ENCODE measurements at places on chromosomes 2 and 18.
A peak's percentile ranks its signal among the peaks of the same experiment; 100 is the strongest.

GRCh38 chr2:385785-386184 lies 97.9 kb upstream of the ALKAL2 start:
- no peak for DNase-seq

DNA sequence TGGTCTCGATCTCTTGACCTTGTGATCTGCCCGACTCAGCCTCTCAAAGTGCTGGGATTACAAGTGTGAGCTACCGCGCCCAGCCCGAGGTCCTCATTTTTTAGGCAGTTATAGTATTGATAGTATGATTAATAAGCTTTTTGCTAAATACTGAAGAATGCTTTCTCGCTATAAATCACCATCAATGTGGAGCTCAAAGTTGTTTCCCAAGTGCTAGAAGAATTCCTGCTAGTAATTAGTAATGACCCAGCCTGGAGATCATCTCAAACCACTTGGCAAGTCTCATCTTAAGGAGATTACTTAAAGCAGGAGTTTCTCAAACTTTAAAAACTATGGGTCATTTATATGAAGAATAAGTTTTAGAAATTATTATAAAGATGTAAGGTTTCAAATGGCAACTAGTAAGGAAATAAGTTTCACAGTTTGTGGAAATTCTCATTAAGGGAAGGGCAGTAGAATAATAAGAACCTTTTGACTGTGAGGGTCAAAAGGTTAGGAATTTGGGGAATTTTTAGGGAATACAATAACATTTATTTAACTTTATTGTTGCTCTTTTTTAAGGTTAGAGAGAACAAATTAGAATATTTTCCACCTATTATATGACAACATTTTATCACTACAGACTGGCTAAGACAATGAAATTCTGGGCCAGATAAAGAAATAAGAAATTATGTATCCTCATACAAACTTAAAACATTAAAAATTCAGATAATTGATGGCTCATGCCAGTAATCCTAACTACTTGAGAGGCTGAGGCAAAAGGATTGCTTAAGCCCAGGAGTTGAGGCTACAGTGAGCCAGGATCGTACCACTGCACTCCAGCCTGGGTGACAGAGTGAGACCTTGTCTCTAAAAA lies 148.6 kb upstream of the MAP3K20 start:
- no peak for DNase-seq

- no peak for DNase-seq
Measured at GRCh38 chr2:211652327-211652726, 886.3 kb downstream of the ERBB4 start.

- DNase-seq = peak; percentile 87
Measured at GRCh38 chr2:120735746-120736170, at the start of gene GLI2. TSS of gene GLI2 (plus strand) at chr2:120735868. CDS start at chr2:120797321, 61,453 bp downstream.

GRCh38 chr2:127134833-127135830 lies 28.2 kb upstream of the BIN1 start:
- DNase-seq = peak; percentile 71

DNA sequence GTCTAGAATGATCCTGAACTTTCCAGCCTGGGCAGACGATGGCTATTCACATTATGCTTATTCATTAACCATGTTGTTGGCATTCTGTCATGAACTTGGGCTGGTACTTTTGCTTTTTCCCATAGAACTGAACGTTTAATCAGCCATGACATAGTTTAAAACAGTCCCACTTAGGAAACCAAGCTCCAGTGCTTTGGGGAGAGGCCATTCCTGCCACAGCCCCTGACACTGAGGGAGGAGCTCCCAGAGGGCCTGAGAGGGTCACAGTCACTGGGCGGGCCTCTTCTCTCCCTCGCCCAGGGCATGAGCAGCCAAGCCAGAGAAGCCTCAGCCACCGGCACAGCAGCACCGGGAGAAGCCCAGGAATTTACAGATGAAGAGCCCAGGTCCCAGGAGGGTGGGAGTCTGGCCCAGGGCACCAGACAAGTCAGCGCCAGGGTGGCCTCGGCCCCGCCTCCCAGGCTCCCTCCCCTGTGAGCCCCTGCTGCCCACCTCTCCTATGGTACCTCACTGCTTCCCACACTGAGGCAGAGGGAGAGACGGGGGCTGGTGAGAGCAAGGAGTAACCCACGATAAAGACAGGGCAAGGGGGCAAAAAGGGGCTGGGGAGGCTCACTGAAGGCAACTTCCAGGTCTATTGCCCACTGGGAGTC lies 33.6 kb downstream of the MAL start:
- DNase-seq = no peak

GRCh38 chr2:238421695-238422035 lies 5.1 kb upstream of the ASB1 start:
- no peak for DNase-seq

GRCh38 chr18:49874238-49874637 lies 60.9 kb upstream of the ACAA2 start:
- no peak for DNase-seq

DNA sequence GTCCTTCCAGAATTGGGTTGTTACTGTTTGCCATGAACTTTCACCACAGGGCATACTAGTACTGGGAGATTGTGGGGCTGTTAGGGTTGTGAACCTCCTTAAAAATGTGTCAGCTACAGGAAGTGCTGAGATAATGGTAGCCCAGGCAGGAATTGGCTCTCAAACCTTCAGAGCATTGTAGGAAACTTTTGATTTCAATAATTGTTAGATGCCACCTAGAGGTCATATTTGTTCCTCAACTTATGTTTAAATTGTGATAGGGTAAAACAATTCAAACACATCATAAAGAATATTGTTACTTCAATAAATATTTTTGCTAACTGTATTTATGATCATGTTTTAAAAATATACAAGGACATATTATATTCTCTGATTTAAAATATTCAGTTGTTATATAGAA lies 594.6 kb downstream of the ADCYAP1 start:
- peak; percentile 29 for DNase-seq

DNA sequence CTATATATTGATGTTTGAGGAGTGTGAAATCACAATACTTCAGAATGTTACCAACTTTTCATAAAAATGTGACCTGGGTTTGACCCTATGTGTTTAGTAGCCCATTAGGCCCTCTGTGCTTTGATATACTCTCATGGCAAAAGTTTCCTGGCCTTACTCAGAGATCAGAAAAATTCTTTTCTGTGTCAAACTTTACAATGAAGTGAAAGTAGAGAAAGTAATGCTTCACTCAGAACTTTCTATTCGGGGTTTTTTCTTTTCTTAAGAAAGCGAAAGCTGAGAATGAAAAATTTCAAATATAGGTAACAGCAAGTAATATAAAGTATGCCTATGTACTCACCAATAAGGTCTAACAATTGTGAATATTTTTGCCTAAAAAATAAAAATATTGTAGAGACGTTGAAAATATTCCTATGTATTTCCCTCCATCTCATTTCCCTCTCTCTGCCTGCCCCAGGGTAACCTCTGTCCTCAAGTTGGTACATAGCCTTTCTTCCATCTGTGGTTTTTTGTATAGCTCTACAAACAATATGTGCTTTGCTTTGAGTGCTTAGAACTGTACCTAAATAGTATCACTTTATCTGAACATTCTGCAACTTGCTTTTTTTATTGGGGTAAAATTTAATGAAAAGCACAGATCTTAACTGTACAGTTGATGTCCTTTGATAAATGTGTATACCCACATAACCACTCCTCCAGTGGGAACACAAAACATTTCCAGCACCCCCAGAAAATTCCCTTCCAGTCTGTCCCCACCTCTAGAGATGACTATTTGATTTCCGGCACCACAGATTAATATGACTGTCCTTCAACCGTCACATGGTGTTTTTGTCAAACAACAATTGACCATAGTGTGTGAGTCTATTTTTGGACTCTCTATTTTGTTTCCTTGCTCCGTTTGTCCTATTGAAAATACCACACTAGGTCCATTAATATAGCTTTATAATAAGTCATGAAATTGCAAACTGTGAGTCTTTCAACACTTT lies 10.3 kb upstream of the ACKR3 start:
- DNase-seq = no peak

DNA sequence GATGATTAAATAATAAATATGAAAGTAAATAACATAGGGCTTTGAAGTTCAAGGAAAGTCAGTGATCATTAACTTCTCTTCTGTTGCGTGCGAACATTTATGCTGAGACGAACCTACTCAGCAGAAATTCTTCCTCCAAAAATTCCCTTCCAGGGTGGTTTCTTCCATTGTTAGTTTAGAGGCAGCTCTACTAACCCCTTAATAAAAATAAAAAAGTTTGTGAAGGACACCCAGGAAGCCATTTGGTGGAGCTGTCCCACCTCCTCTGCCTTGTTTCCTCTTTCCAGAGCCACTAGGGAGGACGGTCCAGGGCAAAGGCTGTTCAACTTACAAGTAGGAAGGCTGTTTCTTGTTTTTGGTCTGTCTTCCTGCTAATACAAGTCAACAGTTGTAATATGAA lies 2.1 kb upstream of the SMAD2 start:
- DNase-seq = peak; percentile 23

- no peak for DNase-seq
Measured at GRCh38 chr2:59150217-59150849, 909.2 kb upstream of the FANCL start.

- peak; percentile 47 for DNase-seq
Measured at GRCh38 chr2:238259061-238260020, 19.5 kb upstream of the HES6 start.

- DNase-seq = no peak
Measured at GRCh38 chr18:58136879-58137278, 92.9 kb downstream of the NEDD4L start.

GRCh38 chr2:172072706-172073105 lies 12.6 kb upstream of the DLX1 start:
- DNase-seq = no peak

DNA sequence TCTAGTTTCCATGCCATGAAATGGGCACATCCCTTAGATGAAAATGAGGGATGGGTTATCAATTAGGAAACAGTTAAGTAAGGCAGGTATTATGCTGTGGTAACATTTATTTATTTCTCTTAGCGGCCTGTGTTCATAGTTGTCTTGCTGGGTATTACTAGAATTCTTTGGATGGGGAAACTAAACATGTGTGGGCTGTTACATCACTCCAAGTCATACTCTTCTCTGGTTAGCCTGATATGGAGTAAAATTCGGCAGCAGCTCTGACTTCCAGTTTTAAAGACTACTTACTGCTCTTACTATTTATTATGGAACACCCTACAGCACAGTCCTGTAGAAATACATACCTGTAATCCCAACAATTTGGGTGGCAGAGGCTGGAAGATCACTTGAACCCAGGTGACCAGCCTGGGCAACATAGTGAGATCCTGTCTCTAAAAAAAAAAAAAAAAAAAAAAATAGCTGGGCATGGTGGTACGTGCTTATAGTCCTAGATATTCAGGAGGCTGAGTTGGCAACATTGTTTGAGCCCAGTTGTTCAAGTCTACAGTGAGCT lies 33.1 kb upstream of the RASGRP3 start:
- DNase-seq = no peak

Measured in NCI-H82 (cell line).